ENCODE measurements at places on chromosomes 7 and 10.

- no peak for DNase-seq
Measured at GRCh38 chr7:40506158-40506557, 371.4 kb downstream of the SUGCT start.

- no peak for DNase-seq
Measured at GRCh38 chr10:71531485-71532446, 135.0 kb downstream of the CDH23 start.

GRCh38 chr10:101000127-101000914 is 713 bp downstream of the LZTS2 start:
- DNase-seq = no peak

DNA sequence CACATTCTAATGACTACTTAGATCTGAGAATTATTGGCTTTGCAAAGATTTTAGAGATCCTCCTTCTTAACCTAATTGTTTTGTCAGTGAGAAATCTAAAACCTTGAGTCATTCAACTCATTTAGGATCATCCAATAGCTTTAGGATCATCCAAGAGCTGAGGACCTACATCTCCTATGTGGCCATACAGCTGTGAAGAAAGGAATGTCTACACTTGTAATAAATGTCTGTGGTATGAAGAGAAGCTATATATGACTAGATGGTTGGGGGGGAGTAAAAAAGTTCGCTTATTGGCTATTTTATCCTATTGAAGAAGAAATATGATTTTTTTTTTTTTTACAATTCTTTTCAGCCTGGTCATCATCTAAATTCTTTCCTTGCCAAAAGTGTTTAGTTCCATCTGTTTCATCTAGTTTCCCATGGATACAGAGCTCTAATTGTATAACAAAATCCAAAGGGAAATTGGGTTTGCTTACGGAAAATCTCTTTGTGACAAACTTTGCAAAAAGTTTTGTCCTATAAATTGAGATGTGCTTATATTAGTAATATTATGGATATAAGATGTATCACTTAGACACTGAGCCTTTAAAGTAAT is 196.7 kb downstream of the PRKG1 start:
- DNase-seq = no peak

DNA sequence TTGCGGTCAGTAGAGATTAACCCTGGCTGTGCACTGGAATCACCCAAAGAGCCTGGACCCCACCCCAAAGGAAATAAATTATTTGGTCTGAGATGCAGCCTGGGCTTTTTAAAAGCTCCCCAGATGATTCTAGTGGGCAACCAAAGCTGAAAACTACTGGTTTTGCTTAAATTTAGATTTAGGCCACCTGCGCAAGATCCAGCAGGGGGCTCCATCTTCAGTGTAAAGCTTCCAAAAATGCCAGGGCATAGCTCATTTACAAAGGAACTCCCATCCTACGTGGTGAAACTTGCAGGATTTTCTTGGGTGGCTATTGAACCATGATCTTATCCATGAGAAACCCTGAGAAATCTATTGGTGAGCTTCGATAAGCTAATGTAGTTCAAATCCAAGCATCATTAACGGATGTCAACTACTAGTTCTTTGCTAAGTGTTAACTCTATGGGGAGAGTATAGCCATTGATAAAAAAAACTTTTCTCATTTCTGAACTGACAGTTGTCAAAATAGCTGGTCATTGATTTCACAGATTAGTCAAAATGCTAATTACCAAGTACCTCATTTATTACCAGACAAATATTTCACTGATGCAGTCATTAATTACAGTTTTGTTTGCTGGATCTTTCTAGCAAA is 315.3 kb downstream of the LHFPL3 start:
- no peak for DNase-seq

DNA sequence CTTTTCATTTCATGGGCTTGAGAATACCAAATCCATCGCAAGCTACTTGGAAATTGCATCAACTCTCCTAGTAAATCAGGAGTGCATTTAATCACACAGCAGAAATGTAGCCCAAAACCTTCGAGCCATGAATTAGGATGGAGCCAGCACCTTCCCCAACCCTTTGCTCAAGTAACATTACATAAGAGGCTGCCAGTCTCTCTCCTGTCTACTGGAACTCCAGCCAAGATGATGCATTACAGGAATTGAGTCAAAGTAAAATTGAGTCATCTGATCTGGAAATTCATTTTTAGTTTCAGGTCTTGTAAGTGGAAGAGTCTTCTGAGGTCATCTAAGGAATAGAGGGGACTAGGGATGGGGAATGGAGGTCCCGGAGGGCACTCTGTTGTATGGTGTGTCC is 69.7 kb upstream of the FHIP2A start:
- no peak for DNase-seq

DNA sequence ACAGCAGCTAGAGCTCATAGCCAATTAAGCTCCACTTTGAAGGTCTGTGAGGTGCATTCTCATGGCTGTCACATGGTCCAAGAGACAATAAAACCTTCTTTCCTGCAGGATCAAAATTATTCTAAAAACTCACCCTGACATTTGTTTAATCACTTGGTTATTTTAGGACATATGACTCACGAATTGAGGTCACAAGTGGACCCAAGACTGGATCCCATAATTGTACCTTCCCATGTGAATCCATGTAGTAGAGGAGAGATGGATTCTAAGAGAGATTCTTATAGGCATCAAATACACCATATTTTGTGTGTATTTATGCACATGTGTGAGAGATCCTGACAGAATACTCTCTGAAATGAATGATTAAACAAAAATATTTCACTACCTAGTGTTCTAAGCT is 18.1 kb downstream of the POLR1F start:
- no peak for DNase-seq

GRCh38 chr7:42493436-42494198 is 256.6 kb upstream of the GLI3 start:
- DNase-seq = no peak

GRCh38 chr10:124648131-124648475 is 96.1 kb downstream of the FAM53B start:
- DNase-seq = no peak
